ENCODE measurements at places on chromosomes 1 and 21.

GRCh38 chr1:160630523-160631451 is 16.1 kb downstream of the SLAMF1 start:
- DNase-seq = no peak

DNA sequence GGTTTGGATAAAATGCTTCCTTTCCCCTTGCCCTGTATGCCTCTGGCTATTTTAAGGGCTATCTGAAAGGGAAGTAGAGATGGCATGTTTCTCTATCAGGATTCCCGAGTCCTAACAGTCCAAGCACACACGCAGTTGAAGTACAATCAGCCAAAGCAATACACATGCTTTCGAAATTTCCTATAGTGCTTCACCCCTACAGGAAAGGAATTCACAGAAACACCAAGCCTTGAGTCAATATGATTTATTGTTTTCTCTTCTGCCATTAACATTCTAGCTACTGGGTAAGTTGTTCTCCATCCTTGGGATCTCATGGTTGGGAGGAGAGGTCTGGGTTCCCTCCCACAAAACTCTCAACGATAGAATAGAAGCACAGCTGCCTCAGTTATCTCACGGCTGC is 8.7 kb downstream of the ITLN1 start:
- no peak for DNase-seq

DNA sequence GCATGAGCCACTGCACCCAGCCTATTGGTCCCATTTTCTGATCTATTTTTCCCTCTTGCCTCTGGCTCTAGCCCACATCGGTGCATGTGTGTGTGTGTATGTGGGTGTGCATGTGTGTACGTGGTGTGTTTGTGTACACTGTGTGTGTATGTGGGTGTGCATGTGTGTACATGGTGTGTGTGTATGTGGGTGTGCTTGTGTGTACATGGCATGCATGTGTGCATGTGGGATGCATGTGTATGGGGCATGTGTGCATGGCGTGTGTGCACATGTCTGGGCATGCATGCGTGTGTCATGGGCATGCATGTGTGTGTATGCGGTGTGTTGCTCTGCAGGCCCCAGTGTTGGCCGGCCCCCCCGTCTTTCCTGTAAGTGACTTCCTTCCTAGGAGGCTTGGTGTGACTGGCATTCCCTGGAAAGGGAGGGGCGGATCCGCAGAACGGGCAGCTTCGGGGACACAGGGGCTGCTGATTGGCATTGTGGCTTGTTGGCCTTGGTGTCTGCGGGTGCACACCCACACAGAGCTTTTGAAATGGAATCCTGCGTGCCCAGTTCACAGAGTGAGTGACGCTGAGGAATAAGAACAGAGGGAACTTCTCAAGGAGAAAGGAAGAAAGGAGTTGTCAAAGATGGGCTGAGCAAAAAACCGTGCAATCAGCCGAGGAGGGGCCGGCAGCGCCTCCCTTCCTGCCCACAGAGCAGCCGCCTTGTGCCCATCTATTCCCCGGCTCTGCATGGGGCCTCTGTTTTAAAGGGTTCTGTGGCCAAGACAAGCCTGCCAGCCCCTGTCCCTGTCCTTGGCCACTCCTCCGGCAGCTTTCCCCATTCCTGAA is 8.0 kb downstream of the PDXK start:
- DNase-seq = no peak

- no peak for DNase-seq
Observed at GRCh38 chr1:201560328-201561194, 21.6 kb downstream of the NAV1 start.

- no peak for DNase-seq
Observed at GRCh38 chr1:7403265-7404045, 367.6 kb upstream of the VAMP3 start.

DNA sequence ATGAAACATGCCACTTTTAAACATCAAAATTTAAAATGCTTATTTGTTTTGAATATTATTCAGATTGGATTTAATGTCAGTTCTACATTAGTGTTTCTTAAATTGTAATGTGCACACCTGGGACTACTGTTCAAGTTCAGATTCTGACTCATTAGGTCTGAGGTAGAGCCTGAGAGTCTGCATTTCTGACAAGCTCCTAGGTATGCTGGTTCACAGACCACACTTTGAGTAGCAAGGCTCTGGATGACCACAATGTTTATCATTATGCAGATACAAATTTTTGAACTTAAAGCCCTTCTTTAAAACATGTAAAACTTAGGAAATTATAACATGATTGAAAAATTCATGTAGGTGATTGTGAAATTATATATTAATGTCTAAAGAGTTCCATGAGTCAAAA is 40.2 kb downstream of the TTLL7 start:
- peak; percentile 5 for DNase-seq

- DNase-seq = no peak
Observed at GRCh38 chr1:54919367-54920359, 32.7 kb upstream of the DHCR24 start.

DNA sequence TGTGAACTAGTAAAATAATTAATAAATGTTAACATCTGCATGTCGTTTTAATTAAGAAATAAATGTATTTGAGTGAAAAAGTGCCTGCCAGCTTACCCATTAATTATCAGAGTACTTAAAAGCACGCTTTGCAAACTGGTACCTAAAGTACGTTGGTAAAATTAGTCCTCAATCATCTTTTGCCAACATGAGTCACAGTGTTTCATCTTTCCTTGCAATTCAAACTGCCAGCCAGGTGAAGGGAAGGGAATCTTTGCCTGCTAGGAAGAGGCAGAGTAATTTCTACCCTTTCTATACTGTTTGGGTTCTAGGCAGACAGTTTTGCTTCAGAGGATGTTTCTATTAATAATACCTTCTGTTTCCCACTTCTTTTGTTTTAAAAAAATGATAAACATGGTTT is 57.2 kb upstream of the CNIH3 start:
- DNase-seq = no peak

DNA sequence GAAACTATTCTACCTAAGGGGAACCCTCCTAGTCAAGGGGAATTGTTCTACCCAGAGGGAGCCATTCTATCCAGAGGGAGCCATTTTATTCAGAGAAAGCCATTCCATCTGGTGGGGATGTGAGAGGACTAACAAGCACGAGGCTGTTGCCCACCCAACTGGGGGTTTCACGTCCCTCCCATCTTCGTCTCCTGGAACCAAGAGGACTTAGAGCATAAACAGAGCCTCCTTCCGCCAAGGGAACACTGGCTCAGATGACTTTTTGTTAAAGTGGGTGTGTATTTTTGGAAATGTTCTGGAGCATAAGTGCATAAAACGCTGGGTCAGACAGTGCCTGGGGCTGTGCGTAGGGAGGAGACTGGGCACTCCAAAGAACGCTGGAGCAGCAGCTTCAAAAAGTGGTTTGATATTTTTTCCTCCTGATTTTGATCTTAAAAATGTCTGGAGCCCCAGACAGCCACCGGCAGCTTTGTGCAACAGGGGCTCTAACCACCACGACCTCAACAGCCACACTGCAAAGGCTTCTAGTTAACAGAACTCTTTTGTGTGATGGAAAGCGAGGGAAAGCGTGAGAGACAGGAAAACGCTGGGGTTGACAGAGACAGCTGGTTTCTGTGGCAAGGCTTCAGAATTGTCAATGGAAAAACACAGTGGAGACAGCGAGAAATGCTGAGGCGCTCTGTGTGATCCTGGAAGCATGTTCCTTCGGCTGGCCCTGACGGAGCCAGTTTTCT is 363.6 kb upstream of the CAMK1G start:
- no peak for DNase-seq

DNA sequence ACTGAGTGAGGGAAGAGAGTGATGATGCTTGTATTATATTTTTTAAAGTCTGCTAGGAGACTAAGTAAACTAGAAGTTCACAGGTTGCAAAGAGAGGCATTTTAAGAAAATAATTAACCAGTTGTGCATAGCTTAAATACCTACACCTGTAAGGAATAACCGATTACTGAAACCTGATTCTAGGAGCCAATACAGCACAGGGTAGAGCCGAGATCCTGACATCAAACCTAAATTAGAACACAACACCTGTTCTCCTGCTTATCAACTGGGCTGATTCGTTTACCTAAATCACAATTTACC is 54.8 kb downstream of the EPRS1 start:
- no peak for DNase-seq

DNA sequence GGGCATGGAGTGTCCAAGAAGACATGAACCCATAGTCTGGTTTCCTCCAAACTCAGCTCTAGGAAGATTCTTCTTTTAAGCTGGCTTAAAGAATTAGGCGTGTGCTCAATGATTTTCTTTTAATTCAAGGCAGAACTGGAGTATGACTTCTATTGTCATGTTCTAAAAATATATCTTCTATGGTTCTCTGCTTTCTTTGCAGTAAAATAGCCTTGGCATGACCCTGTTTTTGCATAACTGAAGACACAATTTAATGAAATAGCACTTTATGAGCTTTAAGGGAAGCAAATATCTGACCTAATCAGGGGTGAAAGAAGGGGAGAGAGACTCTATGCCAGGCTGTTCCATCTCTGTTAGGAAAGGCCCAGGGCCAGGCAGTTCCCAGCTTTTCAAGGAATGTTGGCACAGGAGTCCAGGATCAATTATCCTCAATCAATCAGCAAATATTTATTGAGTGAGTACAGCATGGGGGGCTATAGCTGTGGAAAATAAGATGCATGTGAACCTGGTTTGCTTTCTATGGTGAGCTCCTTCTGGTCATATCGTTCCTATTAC is 7.2 kb upstream of the CSF1 start:
- no peak for DNase-seq

All from T-helper 2 cell (primary cell).